NCI-H446 (cell line): ENCODE measurements at places on chromosomes 16 and 17.

DNA sequence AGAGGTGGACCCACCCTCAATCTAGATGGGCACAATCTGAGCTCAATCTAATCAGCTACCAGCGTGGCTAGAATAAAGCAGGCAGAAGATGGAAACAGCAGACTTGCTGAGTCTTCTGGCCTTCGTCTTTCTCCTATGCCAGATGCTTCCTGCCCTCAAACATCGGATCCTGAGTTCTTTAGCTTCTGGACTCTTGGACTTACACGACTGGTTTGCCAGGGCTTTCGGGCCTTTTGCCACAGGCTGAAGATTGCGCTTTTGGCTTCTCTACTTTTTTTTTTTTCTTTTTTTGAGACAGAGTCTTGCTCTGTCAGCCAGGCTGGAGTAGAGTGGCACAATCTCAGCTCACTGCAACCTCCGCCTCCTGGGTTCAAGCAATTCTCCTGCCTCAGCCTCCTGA lies 65.1 kb downstream of the UTP18 start:
- DNase-seq: no peak

- DNase-seq: no peak
Measured at GRCh38 chr17:56096026-56096810, 57.1 kb upstream of the ANKFN1 start.

GRCh38 chr17:76268015-76268749 lies 3.0 kb downstream of the UBALD2 start:
- DNase-seq: peak; percentile 27

DNA sequence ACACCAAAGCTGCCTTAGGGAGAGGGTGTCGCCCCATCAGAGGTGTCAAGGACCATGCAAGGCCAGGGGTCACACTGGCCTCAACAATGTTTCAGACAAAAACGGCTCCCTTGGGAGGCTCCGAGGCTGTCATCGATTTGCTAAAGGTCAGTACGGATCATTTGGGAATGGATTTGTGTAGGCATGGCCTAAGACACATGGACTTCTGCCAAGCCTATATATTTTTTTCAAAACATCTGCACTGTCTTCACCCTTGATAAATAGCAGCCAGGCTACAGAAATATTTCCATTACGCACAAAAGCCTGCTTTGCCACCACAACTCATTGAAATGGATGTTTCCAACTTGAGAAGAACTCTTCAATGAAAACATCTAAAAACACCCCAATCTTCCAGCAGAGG lies 10.3 kb downstream of the CUEDC1 start:
- no peak for DNase-seq

GRCh38 chr16:23889189-23889588 lies 53.4 kb downstream of the PRKCB start:
- no peak for DNase-seq
